ENCODE measurements at places on chromosomes 3 and 15.
A peak's percentile ranks its signal among the peaks of the same experiment; 100 is the strongest.

DNA sequence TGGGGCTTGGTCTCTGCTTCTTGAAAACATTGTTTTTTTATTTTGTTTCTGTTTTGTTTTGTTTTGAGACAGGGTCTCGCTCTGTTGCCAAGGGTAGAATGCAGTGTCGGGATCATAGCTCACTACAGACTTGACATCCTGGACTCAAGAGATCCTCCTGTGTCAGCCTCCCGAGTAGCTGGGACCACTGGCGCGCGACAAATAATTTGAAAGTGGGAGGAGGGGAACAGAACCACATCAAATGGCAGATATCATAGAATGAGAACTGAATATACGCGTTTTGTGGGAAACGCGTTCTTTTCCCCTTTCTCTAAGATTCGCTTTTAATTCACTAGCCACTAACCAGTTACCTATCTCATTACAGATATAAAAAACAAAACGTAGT, 641 bp upstream of the VPS13C start:
- DNase-seq: no peak

GRCh38 chr3:66037330-66037985, 1.3 kb downstream of the MAGI1 start:
- DNase-seq: no peak

GRCh38 chr15:37819191-37819590, 115.2 kb upstream of the TMCO5A start:
- no peak for DNase-seq

DNA sequence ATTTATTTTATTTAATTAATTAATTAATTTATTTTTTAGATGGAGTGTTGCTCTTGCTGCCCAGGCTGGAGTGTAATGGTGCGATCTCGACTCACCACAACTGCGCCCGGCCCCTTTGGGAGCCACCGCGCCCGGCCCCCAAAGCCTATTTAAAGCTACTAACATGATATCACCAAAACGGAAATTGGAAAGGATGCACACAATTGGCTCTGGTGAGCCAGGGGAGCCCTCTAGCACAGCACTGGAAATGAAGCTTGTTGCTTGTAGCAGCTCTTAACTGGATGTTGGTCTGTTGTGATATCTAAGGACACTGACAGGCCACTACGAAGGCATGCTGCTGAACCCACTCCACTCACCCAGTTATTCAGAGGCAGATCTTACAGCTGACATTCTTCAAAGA, 104.5 kb downstream of the IGF2BP2 start:
- no peak for DNase-seq

GRCh38 chr3:107062787-107063186, 314.5 kb upstream of the CCDC54 start:
- DNase-seq: no peak

- DNase-seq: no peak
These were observed 391.0 kb downstream of the NSUN3 start for GRCh38 chr3:94453864-94454263.

GRCh38 chr3:30775040-30775439, 119.4 kb downstream of the GADL1 start:
- DNase-seq: no peak

GRCh38 chr15:69861331-69862171, 236.2 kb downstream of the TLE3 start:
- DNase-seq: no peak

DNA sequence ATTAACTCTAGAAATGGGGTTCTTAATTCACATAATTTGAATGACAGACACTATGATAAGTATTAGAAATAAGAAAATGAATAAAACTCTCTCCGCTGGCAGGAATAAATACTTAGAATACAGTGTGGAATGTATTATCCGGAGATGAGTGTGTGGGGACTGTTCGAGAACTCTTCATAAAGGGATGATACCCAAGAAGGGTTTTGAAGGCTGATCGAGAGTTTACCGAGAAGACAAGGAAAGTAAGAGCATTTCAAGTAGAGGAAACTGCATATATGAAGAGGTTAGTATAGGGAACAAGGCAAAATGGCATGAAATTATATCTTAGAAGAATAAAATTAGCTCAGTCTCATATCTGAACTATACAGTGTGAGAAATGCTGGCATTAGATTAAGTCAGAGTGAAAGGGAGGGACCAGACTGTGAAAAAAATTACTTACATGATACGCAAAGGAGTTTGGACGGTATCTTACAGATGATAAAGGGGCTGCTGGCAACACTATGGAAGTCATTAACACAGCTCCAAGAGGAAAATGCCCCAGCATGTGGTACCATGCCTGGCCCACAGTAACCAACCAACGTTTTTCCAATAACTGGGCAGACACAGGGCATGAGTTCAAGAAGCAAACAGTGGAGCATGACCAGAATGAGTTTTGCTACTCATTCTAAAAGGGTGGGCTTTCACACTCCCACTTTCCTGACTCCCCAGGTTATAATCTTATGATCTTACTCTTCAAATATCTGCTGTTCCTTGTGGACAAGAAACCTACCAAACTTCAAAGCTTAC, 6.5 kb downstream of the DCBLD2 start:
- no peak for DNase-seq

- DNase-seq: peak; percentile 42
These were observed 31.0 kb downstream of the POC1A start for GRCh38 chr3:52123106-52123725.

DNA sequence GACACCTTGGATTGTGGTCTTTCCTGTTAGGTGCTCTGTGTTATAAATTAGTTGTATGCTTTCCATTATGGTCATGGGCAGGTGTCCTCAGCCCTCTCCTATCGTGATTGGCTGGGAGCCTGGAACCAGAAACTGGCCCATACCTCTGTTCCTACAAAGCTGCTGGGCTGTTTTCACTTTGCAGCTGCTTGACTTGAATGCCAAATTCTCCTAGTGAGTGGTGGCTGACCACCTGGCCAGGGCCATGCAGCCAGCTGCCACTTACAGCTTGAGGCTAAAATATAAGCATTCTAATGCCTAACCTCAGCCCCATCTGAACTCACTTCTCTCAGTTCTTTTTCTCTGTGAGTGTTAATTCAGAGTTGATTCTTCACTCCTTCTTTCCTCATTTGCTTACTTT, 239.3 kb upstream of the GBE1 start:
- no peak for DNase-seq

DNA sequence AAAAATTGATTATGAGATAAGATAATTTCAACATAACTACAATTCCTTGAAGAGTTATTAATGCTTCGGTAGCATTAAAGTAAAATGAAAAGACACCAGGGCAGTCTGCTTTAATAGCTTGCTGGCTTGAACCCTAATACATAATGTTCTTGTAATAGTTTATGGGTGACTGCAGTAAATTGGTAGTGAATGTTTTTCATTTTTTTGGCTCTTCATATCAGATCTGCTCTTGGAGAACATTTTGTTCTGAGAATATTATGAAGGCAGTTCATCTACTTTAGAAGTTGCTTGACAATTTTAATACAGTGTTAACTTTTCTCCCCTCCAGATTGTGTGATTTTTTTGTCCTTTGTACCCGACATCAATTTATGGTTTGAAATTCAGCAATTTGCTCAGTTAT, 128.4 kb downstream of the ZBTB20 start:
- DNase-seq: no peak

DNA sequence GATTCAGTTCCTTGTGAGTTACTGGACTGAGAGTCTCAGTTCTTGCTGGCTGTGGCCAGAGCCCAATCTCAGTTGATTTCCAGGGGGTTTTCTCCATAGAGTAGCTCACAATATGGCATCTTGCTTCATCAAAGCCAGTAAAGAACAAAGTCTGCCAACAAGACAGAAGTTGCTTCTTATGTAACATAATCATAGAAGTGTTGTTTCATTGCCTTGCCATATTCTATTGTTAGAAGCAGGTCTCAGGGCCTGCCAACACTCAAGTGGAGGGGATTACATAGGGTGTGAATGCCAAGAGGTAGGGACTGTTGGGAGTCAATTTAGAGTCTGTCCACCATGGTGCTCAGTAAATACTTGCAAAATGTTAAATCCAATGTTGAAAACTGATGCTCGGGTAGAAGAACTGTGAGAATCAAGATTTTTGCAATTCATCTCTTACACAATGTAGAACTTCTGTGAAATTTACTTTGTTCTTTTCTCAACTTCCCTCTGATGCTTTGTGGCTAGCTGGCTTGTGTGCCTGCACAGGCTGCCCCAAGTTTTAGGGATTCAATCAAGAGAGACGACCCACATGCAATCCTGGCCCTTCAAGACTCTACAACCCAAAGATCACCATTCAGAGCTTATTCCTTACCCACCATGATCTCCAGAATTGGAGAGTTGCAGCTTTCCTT, 13.3 kb upstream of the PXYLP1 start:
- DNase-seq: no peak

DNA sequence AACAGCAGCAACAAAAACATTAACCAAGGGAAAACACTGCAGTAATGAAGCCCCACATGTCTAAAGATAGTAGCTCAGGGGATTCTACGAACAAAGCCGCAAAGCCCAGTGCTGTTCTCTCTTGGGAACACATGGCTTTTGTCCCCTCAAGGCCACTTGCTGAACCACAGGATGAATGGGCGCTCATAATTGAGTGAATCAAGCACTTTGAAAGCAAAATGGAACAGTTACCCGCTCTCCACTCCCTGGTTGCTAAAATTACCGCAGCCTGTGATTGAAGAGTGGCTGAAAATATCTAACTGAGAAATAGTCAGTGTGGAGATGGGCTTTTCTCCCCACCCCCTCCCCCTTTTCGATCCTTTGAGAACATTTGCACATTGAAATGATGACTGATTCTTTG, 39.6 kb downstream of the RASGRF1 start:
- DNase-seq: no peak

DNA sequence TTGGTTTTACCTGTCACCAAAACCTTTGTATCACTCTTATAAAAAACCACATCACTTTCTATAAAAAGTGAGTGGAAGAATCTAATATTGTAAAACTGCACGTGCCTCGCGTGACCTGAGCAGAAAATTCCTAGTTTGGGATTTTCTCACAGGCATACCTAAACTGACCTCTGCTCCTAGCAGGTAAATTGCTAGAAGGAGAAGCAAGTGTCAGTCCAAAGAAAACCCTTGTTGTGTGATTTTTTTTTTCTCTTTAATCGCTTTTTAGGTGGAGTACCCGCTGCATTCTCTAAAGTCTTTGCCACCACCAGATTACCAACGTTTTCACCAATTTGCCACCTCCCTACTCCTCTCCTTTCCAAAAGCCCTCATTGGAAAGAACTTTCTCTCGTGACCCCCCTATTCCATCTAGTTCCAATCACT, 534 bp upstream of the UBE2E1 start:
- DNase-seq: no peak

DNA sequence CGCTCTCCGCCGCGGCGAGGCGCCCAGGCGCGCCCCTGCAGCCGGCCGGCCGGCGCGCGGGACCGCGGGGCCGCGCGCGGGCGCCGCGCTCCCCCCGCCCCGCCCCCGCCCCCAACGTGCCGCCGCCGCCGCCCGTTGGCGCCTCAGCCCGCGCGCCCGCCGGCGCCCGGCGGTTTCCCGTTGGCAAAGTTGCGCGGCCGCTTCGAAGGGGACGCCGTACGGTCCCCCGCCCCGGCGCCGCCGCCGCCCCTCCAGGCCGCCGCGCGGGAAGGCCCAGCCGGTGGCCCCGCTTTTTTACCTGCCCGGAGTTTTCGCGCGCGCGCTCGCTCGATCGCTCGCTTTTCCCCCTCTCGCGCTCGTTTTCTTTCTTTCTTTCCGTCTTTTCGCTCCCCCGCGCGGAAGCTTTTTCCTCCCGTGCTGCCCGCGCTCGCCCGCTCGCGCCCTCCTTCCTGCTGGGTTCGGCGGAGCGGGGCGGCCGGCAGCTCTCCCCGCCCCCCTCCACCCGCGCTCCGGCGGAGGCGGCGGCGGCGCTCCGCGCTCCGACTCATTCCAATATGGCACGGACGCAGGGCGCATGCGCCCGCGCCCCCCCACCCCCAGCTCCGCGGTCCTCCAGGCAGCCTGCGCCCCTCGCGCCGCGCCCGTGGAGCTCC, at the start of gene SFMBT1:
TSS of gene SFMBT1 (minus strand) at position 556 of the 653 bp plus-strand sequence. CDS start 76,945 bp downstream, outside the sequence.
- peak; percentile 69 for DNase-seq

DNA sequence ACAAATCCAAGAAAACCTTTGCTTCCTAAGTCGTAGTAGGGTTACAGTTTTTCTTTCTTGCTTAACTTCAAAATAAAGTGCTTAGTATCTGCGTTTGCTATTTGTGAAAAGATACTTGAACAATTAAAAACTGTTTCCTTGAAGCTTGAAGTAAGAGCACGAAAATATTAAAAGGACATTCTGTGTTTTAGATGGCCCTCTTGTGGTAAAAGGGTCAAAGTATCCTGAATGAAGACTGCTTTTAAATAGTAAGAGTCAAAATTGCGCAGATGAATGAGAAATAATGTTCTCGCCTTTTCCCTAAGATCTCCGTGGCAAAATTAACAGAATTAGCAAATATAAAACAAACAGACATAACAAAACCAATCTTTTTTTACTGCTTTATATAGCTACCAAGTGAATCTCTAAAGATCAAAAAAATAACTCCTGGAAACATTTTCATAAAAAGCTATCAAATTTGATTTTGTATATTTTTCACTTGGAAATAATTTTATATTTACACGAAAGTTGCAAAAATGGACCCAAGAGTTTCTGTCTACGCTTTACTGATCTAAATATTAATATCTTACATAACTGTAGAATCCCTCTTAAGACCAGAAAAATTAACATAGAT, 175.4 kb downstream of the MBNL1 start:
- no peak for DNase-seq

DNA sequence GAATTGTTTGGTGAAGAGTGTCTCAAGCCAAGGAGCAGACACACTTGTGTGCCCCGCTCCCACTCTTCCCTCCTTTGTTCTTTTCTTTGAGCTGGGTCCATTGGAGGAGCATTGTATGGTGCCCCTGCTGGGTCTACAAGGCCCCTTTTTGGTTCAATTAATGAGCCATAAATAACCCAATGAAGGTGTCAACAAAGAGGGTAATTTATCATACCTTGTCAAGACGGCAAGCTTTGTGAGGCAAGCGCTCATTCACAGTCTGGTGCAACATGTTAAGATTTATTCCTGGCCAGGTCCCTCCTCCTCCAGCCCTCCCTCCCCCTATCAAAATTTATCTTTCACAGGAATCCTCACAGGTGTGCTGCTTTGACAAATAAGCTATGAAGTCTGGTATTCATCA, 300.1 kb downstream of the RORA start:
- DNase-seq: no peak

GRCh38 chr15:66570842-66571478, 5.2 kb upstream of the LCTL start:
- no peak for DNase-seq

DNA sequence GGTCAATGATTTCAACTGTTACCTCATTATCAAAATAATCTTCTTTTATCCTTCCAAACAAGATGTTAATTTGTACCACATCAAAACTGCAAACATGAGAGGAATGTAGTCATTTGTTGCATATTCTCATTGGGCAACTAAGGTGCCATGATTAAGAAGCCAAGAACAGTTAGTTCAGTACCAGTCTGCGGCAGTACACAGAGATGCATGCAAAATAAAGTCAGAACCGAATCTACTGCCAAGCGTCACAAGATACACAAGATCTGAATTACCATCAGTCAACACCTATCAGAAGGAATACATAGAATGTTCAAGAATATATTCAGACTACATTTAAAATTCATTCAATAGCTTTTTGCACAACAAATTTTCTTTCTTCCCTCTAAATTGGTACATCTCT, 127.6 kb upstream of the SPATA12 start:
- no peak for DNase-seq

Data from activated gamma-delta T cell (primary cell).